Kidney (tissue), 22 donors: ENCODE measurements at places on chromosomes 1 and 21.

DNA sequence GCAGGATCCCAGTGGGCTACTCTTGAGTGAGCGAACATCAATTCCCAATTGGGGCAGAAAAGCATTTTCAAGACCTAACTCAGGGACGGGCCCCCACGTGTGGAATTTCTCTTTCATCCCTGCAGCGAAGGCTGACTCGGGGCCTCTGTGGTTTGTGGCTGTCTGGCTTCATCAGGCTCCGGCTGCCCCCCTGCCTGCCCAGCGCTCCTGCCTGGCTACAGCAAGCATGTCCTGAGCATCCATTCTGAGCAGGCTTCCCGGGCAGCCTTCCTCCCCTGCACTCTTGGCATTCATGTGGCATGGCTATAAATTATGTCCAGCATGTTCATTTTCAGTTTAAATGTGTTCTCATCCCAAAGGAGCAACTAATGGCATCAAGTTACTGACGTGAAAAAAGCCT lies 588.1 kb downstream of the KIF26B start:
- peak; percentile 86 for DNase-seq

- DNase-seq = no peak
Measured at GRCh38 chr21:24163539-24163938, 1443.7 kb downstream of the MRPL39 start.

- DNase-seq = no peak
Measured at GRCh38 chr1:167484726-167485502, 33.4 kb downstream of the CD247 start.

DNA sequence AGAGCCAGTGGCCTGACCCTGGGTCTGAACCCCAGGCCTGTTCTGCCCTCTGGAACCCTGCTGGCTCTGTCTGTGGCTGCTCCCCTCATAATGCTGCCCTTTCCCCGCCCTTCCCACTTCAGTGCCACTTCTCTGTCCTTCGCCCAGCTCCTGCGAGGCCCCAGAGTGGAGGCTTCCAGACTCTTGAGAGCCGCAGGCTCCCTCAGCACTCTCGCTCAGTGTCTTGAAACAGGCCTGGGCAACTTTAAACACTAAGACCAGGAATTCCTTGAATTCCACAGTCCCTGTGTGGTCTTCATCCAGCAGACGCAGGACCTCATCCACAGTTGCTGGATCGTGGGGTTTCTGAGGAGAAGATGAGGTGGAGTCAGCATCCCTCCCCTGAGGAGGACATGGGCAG lies 3.5 kb downstream of the CRNN start:
- no peak for DNase-seq

GRCh38 chr1:209103092-209103491 lies 480.4 kb upstream of the CAMK1G start:
- no peak for DNase-seq

- peak; percentile 96 for DNase-seq
Measured at GRCh38 chr1:161177112-161177935, at the start of gene B4GALT3. TSS of gene B4GALT3 (minus strand) at chr1:161177507. CDS start at chr1:161176060, 1,447 bp downstream.

- DNase-seq = no peak
Measured at GRCh38 chr1:163085904-163086268, 16.7 kb downstream of the RGS4 start.

GRCh38 chr1:118989878-118990378 lies 1.8 kb upstream of the TBX15 start:
- no peak for DNase-seq

DNA sequence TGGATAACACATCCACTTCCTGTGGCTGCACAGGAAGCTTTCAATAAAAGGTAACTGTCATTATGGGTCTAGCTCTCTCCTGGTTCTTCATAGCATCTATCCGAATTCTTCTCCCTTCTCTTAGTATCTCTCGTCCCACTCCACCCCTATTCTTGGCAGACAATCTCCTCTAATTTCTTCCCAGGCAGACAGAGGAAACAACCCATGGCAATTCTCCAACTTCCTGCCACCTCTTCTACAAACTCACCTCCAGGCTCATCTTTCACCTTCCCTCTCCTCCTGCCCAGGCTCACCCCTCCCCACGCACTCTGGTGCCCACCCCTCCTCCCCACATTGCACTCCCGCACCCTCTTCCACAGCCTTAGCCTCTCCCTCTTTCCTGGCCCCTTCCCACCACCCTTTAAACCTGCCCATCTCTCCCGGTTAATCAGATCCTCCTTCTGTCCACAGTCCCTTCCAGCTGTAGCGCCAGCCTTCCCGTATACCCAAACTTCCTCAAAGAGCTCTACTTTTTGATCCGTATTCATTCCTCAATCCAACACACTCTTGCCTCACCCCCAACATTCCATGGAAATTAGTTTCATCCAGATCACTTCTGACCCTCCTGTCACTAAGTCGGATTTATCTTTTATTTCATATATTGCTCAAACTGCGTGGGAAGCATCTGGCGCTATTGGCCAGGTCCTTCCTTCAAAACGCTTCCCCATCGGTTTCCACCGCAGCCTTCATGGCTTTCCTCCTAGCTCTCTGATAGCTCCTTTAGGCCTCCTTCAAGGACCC lies 25.9 kb downstream of the SHISA4 start:
- DNase-seq = no peak

DNA sequence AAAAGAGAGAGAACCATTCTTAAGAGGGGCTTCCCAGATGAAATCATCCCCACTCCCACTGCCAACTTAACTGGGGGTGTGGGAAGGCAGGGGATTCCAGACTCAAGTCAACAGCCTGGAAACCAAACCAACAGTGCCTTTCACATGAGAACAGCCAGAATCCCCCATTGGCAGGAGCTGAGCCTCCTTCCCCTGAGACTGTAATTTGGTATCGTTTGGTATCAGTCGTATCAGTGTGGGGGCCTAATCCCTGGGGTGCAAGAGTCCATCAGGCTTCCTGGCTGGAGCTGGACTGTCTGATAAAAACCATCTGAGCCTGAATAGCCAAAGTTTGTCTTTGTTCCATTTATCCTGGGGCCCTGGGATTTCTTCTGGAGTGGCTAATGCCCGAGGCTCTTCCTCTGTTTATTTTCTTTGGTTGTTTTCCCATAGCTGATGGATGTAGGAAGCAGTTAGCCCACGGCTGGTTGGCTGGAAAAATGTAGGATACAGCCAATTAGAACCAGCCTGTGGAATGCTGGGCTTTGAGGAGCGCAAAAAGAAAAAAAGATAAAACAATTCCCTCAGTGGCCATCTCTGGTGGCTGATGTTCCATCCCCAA lies 84.6 kb downstream of the LAMC2 start:
- DNase-seq = peak; percentile 47

- DNase-seq = no peak
Measured at GRCh38 chr1:115988953-115989352, 12.6 kb downstream of the SLC22A15 start.

DNA sequence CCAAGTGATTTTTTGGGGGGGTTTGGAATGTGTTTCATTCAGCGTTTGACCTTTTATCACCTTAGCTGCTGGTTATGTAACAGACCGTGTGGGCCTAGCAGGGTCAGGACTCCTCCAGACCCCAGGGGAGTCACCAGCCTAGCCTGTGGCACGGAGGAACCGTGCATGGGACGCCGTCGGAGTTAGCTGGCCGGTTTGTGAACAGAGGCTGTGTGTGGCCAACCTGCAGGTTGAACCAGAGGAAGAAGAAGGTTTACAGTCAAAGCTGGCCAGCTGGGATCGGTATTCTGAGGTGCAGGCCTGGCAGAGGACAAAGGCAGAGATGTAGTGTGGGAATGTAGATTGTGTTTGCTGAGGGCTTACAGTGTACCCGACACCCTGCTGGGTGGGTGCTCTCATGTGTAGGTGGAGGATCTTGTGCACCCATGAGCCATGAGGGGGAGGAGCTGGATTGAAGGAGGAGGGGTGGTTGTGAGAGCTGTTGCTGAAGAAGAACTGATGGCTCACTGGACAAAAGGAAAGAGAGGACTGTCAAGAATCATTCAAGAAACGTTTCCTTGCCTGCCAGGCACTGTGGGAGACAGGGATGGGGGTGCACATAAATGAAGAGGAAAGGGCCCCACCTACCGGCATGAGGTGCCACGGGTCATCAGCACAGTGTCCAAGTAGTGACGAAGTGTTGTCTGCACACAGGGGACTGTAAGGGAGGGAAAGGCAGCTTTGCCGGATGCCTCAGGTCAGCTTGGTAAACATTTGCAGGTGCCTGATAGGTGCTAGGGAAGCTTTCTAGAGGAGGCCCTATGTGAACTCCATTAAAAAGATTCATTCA lies 40.0 kb upstream of the PWP2 start:
- no peak for DNase-seq

DNA sequence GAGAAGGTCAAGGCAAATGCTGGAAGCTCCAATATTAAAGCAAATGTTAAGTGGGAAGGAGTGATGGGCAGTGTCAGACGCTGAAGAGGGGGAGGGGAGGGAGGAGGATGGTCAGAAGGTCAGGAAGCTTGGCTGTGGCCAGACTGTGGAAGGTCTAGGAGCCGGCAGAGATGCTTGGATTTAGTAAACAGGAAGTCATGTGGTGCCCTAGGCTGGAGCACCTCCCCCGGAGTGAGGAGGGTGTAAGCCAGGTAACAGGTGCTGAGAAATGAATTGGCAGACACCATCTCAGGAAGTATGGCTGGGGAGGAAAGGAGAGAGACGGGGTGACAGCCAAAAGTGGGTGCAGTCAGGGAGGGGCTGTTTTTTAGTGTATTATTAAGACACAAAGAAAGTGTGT lies 17.7 kb downstream of the CSMD2 start:
- no peak for DNase-seq

DNA sequence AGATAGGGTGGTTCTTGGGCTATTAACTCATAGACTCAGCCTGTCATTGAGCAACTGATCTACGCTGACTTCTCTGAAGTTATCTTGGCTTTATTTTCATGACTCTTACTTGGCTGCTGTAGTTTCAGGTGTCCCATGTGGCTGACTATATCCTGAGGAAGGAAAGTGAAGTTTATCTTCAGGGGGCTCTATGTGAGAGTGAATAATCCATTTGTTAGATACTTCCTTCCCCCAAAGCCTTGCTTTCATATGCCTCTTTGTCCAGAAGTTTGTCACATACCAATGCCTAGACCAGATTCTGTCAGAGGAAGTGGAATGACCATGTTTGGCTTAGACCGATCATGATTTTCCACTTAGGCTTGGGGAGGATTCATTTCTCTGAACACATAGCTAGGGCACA lies 27.9 kb upstream of the C1orf87 start:
- no peak for DNase-seq

DNA sequence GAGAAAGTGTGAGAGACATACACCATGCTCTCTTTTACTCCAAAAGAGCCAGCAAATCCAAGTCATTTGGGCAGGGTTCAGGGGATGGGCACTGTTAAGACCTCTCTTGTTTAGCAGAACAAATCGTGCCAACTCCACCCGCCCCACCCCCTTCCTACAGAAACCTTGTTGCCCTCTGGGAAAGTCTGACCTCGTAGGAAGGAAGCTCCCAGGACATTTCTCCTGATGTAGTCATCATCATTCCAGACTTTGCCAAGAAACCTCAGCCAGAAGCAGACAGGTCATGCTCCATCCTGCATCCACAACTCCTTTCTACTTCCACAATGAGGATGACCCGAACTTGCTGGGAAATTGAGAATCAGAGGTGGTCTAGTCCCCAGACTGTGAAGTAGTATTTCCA lies 57.7 kb downstream of the UBE2T start:
- no peak for DNase-seq

- DNase-seq = no peak
Measured at GRCh38 chr1:3521426-3521825, 67.0 kb downstream of the ARHGEF16 start.

- no peak for DNase-seq
Measured at GRCh38 chr1:63645317-63645716, 52.1 kb downstream of the PGM1 start.

DNA sequence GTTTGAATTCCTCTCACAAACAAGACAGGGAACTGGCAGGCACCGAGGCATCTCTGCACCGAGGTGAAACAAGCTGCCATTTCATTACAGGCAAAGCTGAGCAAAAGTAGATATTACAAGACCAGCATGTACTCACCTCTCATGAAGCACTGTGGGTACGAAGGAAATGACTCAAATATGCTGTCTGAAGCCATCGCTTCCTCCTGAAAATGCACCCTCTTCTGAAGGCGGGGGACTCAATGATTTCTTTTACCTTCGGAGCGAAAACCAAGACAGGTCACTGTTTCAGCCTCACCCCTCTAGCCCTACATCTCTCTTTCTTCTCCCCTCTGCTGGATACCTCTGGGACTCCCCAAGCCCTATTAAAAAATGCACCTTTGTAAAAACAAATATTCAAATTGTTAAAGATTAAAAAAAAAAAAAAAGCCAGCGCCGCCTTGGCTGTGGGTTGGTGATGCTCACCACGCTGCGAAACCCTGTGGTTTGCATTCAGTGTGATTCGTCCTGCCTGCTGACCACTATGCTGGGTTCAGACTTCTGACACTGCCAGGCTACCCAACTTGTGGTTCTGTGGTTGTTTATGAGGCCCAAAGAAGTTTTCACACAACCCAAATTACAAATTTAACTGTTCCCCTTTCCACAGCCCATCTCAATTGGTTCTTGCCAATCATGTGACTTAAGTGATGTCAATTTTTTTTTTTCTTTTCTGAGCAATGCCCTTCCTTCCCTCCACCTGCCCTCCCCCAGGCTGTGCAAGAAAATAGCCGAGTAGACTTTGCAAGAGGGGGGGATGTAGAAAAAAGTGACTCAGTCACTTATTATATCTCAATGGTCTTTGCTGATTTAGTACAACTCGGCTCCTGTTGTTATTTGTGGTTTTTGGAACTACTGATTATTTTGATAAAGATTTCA lies at the start of gene RUNX1:
RUNX1 (minus strand) TSS at position 597 of the 912 bp plus-strand sequence.
- no peak for DNase-seq

DNA sequence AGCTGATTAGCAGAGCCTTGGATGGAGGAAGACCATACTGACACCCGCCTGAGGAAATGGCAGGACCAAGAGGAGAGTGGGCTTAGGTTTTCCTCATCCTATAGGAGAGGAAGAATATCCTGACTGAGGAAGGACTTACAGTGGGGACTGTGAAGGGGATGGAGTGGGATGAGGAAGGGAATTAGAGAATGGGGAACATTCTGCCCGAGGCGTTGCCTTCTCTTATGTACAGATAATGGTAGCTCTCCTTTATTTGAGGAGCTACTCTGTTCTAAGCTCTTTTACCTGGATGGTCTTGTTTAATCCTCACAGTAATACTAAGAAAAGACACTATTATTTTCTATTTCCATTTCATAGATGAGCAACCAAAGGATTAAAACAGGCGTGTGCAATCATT lies 56.0 kb downstream of the OLFML3 start:
- no peak for DNase-seq

- no peak for DNase-seq
Measured at GRCh38 chr1:93442008-93442666, 5.8 kb upstream of the FNBP1L start.
